ENCODE measurements at places on chromosomes 1 and 21.

DNA sequence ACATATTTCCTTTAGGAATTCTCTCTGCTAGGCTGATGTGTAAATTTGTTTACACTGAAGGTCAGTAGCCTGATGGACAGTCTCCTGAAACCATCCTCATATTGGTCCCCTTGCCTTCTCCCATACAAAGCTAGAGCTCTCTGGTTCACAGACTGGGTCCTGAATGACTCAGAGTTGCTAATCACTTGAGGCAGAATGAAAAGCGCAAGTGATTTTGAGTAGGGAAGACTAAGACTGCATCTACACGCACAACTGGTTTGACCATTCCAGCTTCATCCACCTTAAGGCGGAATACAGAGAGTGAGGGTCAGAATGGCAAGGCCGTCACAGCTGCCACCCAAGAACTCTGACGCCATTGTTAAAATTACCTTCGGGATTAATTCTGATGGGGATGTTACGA is 70.2 kb upstream of the KIF26B start:
- no peak for DNase-seq

DNA sequence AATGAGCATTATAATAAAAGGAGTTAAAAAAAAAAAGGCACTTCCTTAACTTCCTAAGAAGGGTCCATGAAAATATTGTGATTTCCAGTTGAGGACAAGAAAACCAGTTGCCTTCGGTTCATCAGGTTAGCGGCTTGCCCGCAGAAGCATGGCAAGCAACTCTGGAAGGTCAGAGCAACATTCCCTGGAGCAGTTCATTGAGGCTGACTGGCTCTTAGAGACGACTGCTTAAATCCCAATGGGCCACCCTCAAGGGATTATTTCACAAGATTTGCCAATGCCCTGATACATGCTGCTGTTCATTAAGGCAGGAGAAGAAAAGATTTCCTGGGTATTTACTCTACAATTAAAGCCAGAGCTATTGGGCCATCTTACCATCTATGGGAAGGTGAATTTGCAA is 29.0 kb upstream of the CASQ2 start:
- no peak for DNase-seq

DNA sequence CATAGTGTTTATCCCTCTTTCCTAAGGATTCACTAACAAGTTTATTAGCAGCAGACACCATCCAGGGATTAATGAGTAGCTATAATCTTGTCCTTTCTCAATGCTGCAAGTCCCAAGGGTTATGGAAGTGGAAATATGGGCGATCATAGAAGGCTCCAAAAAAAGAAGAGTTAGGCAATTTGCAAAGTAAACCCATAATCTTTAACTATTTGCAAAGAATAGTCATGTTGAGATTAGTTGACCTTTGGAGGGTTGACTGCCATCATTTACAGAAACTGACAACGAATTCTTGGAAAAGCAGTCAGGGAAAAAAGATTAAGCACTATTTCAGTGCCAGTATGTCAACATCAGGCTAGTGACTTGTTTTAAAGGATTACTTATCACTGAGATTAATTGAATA is 169.9 kb downstream of the KCNT2 start:
- no peak for DNase-seq

DNA sequence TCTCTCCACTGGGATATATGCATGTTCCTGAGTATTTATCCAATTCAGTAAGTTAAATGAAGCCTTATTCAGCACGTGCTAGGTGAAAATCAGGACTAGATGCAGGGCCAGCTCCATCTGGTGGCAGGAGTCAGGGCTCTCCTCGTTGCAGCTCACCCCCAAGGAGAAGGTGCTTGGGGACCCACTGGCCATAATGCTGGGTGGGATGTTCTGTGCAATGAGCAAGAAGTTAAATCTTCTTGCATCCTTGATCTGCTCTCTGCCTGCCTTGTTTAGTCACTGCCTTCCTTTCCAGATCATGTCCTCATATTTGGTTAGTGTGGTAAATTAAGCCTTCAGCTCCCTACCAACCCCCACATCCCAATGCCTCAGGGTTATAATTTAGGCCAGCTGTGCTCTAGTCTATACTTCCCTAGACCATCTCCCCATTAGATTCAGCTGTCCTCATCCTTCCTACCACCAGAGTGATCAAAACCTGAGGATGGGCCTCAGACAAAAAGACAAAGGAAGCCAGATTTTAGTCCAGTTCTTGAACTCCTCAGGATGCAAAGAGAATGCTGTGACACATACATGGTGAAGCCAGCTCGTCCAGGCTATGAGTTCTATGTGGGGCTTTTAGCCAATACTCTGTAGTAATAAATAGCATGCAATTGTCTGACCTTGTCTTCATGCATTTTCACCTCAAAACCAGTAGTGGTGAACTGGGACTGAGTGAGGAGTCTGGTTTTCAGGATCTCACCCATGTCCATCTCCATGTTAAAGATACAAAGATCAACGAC is 55.9 kb downstream of the SEC16B start:
- no peak for DNase-seq

DNA sequence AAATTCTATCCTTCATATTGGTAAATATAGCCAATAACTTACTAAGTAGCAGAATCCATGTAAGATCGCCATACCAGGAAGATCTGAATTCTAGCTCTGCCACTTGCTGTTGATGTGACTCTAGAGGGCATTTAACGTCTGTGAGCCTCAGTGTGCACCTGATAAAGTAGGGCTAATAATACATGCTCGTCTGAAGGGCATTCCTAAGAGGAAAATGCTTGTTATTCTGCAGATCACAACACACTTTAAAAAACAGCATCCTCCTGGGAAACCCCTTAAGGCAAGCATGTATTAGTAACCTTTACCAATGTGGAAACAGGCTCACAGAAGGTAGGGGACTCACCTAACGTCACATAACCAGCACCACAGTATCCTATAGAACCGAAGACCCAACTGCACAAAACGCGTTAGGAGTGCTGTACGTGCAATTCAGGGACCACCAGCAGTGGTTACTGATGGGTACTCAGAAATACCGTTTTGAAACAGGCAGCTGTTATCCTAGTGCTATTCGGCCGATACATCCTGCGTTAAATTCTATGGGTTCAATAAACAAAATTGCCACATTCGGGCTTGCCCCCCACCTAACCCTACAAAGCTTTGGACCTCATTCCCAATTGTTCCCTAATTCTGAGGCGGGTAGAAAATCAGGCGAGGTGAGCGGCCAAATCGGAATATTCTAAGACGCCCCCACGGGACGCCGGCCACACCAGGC is 758 bp downstream of the DEPDC1 start:
- peak; percentile 17 for DNase-seq

DNA sequence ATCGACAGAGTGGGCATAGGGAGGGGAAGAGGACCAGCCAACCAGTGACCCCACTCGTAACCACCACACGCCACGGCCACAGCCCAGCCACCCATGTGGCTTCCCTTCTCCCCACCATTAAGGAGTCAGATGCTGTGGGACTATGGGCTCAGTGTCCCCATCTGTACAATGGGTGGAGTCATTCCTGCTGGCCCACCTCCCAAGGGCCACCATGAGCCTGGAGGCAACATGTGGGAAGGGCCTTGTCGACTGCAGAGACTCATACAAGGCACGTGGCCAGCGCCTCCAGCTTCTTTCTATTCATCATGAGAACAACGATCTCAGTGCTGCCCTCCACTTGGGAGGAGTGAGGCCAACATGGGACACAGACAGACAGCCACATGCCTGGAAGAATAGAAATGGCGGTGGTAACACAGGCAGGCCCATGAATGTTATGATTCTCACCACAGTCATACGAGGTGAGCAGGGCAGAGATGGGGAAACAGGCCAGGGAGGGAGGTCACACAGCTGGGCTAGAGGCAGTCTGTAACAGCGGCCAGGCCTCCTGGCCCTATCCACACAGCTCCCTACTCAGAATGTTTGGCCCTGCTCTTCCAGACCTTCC is 16.1 kb downstream of the LRP8 start:
- DNase-seq = no peak

GRCh38 chr21:38329162-38329561 is 72.4 kb downstream of the KCNJ15 start:
- DNase-seq = no peak

- DNase-seq = no peak
Observed at GRCh38 chr1:7922301-7922700, 18.3 kb downstream of the TNFRSF9 start.

- no peak for DNase-seq
Observed at GRCh38 chr1:16053781-16054502, 10.4 kb downstream of the CLCNKB start.

GRCh38 chr1:36096500-36097432 is 8.1 kb downstream of the ADPRS start:
- no peak for DNase-seq

GRCh38 chr1:25698252-25698651 is 81.7 kb downstream of the MAN1C1 start:
- DNase-seq = no peak

DNA sequence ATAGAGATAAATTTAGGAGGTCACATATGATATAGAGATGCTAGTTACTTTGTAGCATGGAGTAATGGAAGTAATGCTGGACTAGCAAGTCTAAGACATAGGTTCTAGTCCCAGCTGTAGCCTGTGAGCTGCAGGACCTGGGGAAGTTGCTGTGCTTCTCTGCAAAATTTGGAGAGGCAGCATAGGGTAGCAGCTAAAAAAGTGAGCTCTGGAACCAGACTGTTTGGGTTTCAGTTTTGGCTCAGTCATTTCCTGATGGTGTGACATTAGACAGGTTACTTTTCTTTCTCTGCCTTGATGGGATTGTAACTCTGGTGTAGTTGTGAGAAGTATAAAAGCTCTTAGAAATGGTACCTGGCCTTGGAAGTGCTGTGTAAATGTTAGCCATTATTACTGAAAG is 3.3 kb downstream of the METTL13 start:
- DNase-seq = no peak

DNA sequence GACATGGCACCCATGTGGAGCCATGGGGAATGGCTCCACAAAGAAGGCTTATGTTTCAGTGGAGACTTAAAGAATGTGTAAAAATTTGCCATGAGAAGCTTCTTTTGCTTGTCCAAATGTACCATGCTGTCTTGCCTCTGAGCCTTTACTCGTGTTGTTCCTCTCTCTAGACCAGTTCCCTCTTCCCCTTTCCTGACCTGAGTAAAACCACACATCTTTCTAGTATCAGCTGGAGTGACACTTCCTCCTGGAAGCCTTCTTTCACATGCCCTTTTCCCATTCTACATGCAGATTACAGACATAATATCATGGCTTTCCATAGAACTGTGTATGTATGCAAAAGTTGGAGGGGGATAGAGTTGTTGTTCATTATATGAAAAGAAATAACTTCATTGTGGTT is 13.6 kb upstream of the GPX7 start:
- no peak for DNase-seq

DNA sequence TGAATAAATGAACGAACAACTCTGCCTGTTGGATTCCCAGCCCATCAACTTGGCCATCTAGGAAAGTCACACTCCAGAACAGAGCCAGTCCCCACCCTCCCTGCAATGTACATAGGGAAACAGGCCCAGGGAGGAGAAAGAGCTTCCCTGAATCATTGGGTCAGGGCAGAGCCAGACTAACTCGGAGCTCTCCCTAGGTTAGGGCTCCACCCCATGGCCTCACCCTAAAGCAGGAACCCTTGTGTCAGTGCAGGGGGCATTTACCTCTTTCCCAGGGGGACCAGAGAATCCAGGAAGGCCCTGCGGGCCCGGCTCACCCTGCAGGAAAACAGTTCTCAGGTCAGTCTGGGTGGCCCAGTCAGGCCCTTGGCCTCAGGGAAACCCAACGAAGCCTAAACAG is 11.6 kb downstream of the COL9A2 start:
- no peak for DNase-seq

- no peak for DNase-seq
Observed at GRCh38 chr1:90336552-90337324, 341.8 kb downstream of the ZNF326 start.

DNA sequence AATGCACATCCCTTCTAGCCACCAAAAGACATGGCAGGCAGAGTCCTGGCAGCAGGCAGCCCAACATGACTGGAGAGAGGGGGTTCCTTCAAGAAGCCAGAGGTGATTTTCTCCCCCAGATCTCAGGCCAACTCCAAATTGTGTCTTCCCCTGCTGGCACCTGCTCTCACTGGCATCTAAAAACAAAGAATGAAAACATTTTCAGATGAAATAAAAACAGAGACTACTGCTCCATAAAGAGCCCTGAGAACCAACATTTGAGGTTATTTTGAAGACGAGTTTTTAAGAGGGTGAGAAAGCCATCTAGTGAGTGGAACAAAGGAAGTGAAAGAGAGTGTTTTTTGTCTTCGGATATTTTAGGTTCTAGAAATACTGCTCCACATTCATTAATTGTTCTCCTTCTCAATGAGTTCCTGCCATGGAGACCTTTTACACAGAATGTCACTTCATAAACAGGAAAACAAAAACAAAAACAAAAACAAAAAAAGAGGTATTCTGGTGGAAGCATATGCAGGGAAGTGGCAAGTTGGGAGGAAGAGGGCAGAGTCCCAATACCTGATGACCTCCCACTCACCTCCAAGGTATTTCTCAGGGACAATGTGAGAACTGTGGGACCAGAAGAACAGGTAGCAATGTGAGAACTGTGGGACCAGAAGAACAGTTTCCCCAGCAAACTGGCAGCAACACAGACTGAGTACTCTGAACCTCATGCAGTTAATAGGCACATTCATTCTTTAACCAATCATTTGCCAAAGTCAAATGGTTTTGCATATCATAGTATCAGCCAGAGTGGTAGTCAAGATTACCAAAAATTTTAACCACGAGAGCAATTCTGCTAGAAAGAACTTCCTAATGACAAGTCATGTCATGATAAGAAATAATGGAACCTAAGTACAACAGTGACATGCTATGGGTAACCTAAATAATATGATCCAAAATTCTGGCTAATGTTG is 50.0 kb downstream of the KIAA0319L start:
- no peak for DNase-seq

DNA sequence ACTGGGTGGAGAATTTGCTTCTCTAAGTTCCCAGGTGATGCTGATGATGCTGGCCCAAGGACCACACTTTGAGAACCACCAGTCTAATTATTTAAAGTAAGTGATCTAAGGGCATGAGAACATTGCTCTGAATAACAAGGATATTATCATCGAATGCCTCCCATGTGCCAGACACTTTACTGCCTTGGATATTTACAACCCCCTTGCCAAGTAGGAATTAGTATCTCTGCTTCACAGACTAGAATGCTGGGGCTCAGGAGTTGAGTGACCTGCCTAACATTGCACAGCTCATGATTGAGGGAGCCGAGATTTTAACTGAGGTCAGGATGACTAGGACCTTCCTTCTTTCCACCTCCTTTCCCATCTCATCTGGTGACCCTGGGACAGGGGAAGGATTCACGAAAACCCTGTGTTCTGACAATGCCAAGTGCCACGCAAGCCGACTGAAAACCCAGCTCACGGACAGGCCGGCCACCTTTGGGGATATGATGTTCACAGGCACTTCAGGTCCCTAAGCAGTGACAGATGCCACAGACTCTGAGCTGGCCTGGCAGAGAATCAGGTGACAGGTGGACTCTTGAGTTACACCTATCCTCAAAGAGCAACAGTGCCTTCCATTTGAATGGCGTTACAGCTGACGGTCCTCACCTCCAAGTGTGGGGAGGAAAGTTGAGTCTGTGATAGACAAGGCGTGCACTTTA is 230.7 kb downstream of the TOMM20 start:
- DNase-seq = peak; percentile 64

DNA sequence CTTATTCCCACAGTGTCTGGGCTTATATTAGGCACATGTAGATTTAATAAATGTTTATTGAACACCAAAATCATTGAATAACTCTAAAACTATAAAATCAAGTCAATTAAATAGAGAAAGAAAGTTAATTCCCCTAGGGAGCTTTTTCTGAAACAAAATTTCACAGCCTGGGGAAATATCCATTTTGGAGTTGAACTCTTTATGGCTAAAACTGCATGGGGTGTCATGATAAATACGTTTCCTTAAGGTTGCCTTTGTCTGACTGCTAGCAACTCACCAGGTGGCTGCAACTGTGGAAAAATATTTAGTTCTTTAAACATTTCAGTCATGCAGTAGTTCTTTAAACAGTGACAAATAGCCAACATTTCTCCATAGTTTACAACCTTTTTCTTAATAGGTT is 496.1 kb downstream of the LRRIQ3 start:
- DNase-seq = no peak

Measured in NCI-H2029 treated with DMSO at 0.1 percent for 48 hours (cell line).